ENCODE measurements at places on chromosomes 5 and 9. TPM values are rescaled to one million over a fixed set of nuclear protein-coding genes. Genes with fewer than 3 reads are reported as not detected.

GRCh38 chr9:75033791-75034473, 5.8 kb upstream of the CARNMT1 start:
- no peaks in the 10 kb centered on the region for H3K27me3 ChIP-seq
- no peak overlapping the region for H3K27ac ChIP-seq
- H3K4me3 ChIP-seq, result no peak overlapping the region
- no peaks in the 10 kb centered on the region for H3K36me3 ChIP-seq

The SLIT3 gene
- total RNA-seq, result 38.3 TPM

GRCh38 chr9:9223175-9223574, 1389.6 kb downstream of the PTPRD start:
- no peak overlapping the region for H3K4me3 ChIP-seq
- H3K4me1 ChIP-seq, result no peaks in the 10 kb centered on the region
- no peak for DNase-seq
- H3K36me3 ChIP-seq, result no peaks in the 10 kb centered on the region
- no peaks in the 10 kb centered on the region for H3K27me3 ChIP-seq

GRCh38 chr5:37737326-37738056, 102.3 kb downstream of the GDNF start:
- peaks cover 64% of the 10 kb centered on the region for H3K4me1 ChIP-seq
- H3K36me3 ChIP-seq, result no peaks in the 10 kb centered on the region
- peak overlapping the region; percentile 92 for H3K27ac ChIP-seq
- DNase-seq, result no peak

DNA sequence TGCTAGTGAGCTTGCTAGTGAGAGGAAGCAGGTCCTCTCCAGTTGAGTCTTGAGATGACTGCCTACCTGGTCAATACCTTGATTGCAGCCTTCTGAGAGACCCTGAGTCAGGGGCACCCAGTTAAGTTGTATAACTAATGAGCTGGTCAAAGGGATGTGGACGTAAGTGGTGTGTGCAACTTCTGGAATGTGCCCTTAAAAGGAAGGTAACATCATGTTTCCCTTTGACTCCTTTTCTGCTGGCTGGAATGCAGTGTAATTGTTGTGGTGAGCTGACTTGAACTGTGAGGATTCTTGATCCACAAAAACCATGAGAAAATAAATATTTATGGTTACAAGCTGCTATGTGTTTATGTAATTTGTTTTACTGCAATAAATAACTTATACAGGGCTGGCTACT, 2.4 kb upstream of the SNX2 start:
- H3K36me3 ChIP-seq, result no peaks in the 10 kb centered on the region
- DNase-seq, result no peak
- peaks cover 4% of the 10 kb centered on the region for H3K27me3 ChIP-seq
- no peak overlapping the region for H3K27ac ChIP-seq
- H3K4me1 ChIP-seq, result peaks cover 17% of the 10 kb centered on the region

GRCh38 chr5:88768411-88768810, 114.6 kb downstream of the MEF2C start:
- no peak for DNase-seq
- H3K4me1 ChIP-seq, result peaks cover 25% of the 10 kb centered on the region
- no peaks in the 10 kb centered on the region for H3K27me3 ChIP-seq
- no peak overlapping the region for H3K4me3 ChIP-seq
- no peaks in the 10 kb centered on the region for H3K36me3 ChIP-seq

The TARS1 gene
- 305 TPM for total RNA-seq

The CDC20B gene
- total RNA-seq, result not detected

- H3K36me3 ChIP-seq, result peaks cover 36% of the 10 kb centered on the region
- peaks cover 33% of the 10 kb centered on the region for H3K4me1 ChIP-seq
- peak overlapping the region; percentile 28 for H3K27ac ChIP-seq
- peak overlapping the region; percentile 98 for H3K4me3 ChIP-seq
- no peak for DNase-seq
- no peaks in the 10 kb centered on the region for H3K27me3 ChIP-seq
These were observed 2.4 kb downstream of the ATG12 start for GRCh38 chr5:115838885-115839518.

- no peaks in the 10 kb centered on the region for H3K27me3 ChIP-seq
- no peak for DNase-seq
- peaks cover 29% of the 10 kb centered on the region for H3K36me3 ChIP-seq
- H3K4me1 ChIP-seq, result peaks cover 45% of the 10 kb centered on the region
These were observed 15.0 kb downstream of the BASP1 start for GRCh38 chr5:17232405-17232804.

The POU5F2 gene
- 1.8 TPM for total RNA-seq

DNA sequence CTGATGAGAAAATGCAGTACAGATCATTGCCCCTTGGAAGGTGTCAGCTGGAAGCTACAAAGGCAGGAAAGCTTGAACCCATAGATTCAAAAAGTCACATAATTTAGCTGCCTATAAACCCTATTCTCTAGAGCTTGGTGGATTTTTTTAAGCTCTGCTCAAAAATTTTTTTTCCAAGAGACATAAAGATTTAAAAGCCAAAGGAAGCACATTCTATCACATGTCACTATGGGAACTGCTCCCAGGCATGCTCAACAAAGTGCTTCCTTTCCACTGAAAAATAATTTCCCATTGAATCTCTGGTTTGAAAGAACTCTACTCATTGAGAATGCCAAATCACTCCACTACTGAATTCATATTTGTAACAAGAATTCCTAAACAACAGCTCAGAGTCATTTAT, 419.8 kb downstream of the CETN3 start:
- H3K4me3 ChIP-seq, result no peak overlapping the region
- peak overlapping the region; percentile 72 for H3K27ac ChIP-seq
- DNase-seq, result no peak
- H3K27me3 ChIP-seq, result no peaks in the 10 kb centered on the region

The GABRA6 gene
- total RNA-seq, result not detected

The GARIN3 gene
- not detected for total RNA-seq

The PTGR1 gene
- total RNA-seq, result 62.6 TPM

The PCDHGB7 gene
- 18.5 TPM for total RNA-seq

DNA sequence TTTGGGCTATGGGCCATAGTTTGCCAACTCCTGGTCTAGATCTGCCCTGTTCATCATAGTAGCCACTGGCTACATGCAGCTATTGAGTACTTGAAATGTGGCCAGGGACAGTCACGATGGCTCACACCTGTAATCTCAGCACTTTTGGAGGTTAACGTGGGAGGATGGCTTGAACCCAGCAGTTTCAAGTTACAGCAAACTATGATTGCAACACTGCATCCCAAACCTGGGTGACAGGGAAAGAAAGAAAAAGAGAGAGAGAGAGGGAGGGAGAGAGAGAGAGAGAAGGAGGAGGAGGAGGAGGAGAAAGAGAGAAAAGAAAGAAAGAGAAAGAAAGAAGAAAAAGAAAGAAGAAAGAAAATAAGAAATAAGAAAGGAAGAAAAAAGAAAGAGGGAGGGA, 5.1 kb upstream of the GMCL2 start:
- no peaks in the 10 kb centered on the region for H3K36me3 ChIP-seq
- no peak for DNase-seq
- H3K4me3 ChIP-seq, result no peak overlapping the region

The PCDHGA2 gene
- total RNA-seq, result 2.7 TPM

DNA sequence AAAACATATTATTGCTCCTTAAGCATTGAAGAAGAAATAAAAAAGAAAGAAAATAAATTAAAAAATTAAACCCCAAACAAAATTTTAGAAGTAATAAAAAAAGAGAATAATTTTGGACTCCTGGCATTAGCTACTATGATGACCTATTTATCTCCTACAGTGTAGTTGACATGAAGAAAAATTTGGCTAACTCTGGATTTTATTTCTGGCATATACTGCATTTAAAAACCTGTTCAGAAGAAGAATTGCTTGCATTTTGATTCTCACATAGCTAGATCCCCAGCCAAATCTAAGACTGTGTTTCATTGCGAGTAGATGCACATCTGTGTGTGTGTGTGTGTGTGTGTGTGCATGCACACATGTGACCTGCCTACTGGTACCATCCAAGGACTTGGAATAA, 30.1 kb upstream of the GABRG2 start:
- no peak overlapping the region for H3K4me3 ChIP-seq
- no peaks in the 10 kb centered on the region for H3K36me3 ChIP-seq
- no peak for DNase-seq
- H3K4me1 ChIP-seq, result no peaks in the 10 kb centered on the region
- H3K27me3 ChIP-seq, result no peaks in the 10 kb centered on the region
- H3K27ac ChIP-seq, result no peak overlapping the region

The ACTBL2 gene
- total RNA-seq, result not detected

- H3K4me3 ChIP-seq, result no peak overlapping the region
- DNase-seq, result no peak
- no peak overlapping the region for H3K27ac ChIP-seq
- no peaks in the 10 kb centered on the region for H3K36me3 ChIP-seq
- no peaks in the 10 kb centered on the region for H3K4me1 ChIP-seq
These were observed 204.3 kb upstream of the KLF9 start for GRCh38 chr9:70618784-70619183.

- H3K27me3 ChIP-seq, result no peaks in the 10 kb centered on the region
- no peak for DNase-seq
- H3K4me1 ChIP-seq, result peaks cover 51% of the 10 kb centered on the region
- H3K36me3 ChIP-seq, result no peaks in the 10 kb centered on the region
- H3K4me3 ChIP-seq, result no peak overlapping the region
These were observed 177.5 kb upstream of the S1PR3 start for GRCh38 chr9:88813638-88814209.

- peaks cover 14% of the 10 kb centered on the region for H3K4me1 ChIP-seq
- no peak for DNase-seq
- H3K36me3 ChIP-seq, result no peaks in the 10 kb centered on the region
- H3K4me3 ChIP-seq, result no peak overlapping the region
- no peaks in the 10 kb centered on the region for H3K27me3 ChIP-seq
- H3K27ac ChIP-seq, result peak overlapping the region; percentile 64
These were observed 210.6 kb downstream of the AUH start for GRCh38 chr9:91150998-91151717.

- H3K4me1 ChIP-seq, result peaks cover 3% of the 10 kb centered on the region
- H3K36me3 ChIP-seq, result no peaks in the 10 kb centered on the region
These were observed 38.1 kb upstream of the EQTN start for GRCh38 chr9:27335075-27335474.

The OR2Y1 gene
- total RNA-seq, result not detected

GRCh38 chr5:7398596-7399280, 2.8 kb downstream of the ADCY2 start:
- H3K27ac ChIP-seq, result no peak overlapping the region
- H3K4me3 ChIP-seq, result no peak overlapping the region
- H3K4me1 ChIP-seq, result no peaks in the 10 kb centered on the region
- H3K27me3 ChIP-seq, result peaks cover 14% of the 10 kb centered on the region

- DNase-seq, result no peak
- peaks cover 2% of the 10 kb centered on the region for H3K27me3 ChIP-seq
- H3K36me3 ChIP-seq, result no peaks in the 10 kb centered on the region
- H3K4me1 ChIP-seq, result no peaks in the 10 kb centered on the region
- no peak overlapping the region for H3K27ac ChIP-seq
- H3K4me3 ChIP-seq, result no peak overlapping the region
These were observed 1.7 kb upstream of the ALDH1A1 start for GRCh38 chr9:72954431-72955125.

The IFNK gene
- total RNA-seq, result not detected

Data from osteoblast (primary cell).